ENCODE measurements at places on chromosomes 16 and 17. TPM values are rescaled to one million over a fixed set of nuclear protein-coding genes. Genes with fewer than 3 reads are reported as not detected.
A peak's percentile ranks its signal among the peaks of the same experiment; 100 is the strongest.

SERPINF2 gene
- 9.7 TPM for total RNA-seq

- DNase-seq = no peak
These were observed 867.7 kb upstream of the EEF2KMT start for GRCh38 chr16:5965321-5965720.

- no peak for DNase-seq
These were observed 4.8 kb upstream of the ATXN7L3 start for GRCh38 chr17:44204441-44204882.

GRCh38 chr16:21001262-21001661 lies 100.7 kb downstream of the LYRM1 start:
- peak; percentile 23 for DNase-seq

DNA sequence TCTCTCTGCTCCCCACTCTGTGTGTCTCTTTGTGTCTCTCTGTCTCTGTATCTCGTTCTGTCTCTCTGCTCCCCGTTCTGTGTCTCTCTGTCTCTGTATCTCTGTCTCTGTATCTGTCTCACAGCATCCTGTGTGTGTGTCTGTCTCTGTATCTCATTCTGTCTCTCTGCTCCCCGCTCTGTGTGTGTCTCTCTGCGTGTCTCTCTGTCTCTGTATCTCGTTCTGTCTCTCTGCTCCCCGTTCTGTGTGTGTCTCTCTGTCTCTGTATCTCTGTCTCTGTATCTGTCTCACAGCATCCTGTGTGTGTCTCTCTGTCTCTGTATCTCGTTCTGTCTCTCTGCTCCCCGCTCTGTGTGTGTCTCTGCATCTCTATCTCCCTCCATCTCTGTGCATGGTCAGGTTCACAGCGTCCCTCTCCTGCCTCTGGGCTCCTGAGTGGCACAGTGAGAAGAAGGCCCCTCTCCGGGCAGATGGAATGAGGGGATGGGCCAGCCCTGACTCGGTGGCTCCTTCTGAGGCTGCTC lies 38.9 kb upstream of the CIBAR2 start:
- DNase-seq = no peak

DNA sequence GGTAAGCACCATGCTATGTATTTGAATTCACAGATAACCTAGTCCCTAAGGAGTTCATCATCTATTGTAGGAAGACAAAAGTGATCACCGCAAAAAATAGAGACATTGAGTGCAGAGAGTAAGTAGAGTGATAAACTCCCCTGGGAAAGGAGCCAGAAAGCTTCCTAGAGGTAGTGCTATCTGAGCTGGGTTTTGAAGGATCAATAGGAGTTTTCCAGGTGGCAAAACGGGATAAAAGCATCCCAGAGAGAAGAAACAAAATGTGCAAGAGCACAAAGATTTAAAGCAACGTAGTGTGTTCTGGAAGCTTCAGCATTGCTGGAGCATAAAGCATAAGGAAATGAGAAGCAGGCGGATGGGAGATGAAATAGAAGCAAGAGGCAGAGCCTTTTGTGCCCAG lies 120.7 kb upstream of the PLCG2 start:
- DNase-seq = no peak

SHBG gene
- total RNA-seq = not detected

DNA sequence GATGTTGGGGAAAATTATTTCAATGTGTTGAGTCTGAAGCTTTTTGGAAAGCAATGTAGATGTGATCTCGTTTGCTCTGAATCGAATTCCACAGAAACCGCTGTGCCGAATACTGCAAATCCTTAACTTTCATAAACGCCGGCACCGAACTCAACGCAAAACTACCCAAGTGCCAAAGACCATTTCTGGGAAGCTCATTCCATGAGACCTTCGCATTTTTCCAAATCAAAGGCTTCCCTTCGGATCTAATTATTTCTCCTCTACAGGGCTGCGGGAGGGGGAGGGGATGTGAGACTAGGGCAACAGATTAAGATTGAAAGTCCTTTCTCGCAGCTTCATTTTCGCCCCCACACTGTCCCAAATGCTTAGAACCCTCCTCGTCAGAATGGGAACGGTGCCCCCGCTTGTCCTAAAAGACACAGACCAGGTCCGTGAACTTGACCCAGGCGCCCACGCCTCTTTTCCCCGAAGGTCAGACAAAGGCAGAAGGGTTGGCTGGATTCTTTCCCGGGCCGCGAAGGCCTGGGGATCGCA lies 4.0 kb downstream of the PRAC1 start:
- DNase-seq = no peak

DNA sequence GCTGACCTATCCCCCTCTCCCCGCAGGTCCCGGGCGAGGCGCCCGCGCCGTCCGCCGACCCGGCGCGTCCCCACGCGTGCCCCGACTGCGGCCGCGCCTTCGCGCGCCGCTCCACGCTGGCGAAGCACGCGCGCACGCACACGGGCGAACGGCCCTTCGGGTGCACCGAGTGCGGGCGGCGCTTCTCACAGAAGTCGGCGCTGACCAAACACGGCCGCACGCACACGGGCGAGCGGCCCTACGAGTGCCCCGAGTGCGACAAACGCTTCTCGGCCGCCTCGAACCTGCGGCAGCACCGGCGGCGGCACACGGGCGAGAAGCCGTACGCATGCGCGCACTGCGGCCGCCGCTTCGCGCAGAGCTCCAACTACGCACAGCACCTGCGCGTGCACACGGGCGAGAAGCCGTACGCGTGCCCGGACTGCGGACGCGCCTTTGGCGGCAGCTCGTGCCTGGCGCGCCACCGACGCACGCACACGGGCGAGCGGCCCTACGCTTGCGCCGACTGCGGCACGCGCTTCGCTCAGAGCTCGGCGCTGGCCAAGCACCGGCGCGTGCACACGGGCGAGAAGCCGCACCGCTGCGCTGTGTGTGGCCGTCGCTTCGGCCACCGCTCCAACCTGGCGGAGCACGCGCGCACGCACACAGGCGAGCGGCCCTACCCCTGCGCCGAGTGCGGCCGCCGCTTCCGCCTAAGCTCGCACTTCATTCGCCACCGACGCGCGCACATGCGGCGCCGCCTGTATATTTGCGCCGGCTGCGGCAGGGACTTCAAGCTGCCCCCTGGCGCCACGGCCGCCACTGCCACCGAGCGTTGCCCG lies 10.3 kb downstream of the ZNF771 start:
- DNase-seq = peak; percentile 89

RGS9 gene
- total RNA-seq = 15.5 TPM

Measured in thyroid gland (tissue), 4 donors.